ENCODE measurements at places on chromosomes 7 and 10.

DNA sequence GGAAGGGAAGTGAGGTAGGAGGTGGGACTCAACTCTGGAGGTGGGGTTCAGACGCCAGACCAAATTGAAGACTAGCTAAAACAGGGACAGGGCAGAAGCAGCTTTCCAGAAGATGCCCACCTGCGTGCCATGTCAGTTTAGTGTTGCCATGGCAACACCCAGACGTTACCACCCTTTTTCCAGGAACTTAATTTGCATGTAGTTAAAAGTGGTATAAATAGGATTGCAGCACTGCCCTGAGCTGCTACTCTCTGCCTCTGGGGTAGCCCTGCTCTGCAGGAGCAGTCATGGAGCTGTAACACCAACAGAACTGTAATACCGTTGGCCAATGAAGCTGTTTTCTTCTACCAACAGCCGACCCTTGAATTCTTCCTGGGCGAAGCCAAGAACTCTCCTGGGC lies 93.8 kb downstream of the PRKCQ start:
- DNase-seq: no peak

- DNase-seq: no peak
These were observed 17.0 kb downstream of the CNPY1 start for GRCh38 chr7:155529346-155529745.

- DNase-seq: no peak
These were observed 8.5 kb downstream of the NT5C2 start for GRCh38 chr10:103184615-103185014.

DNA sequence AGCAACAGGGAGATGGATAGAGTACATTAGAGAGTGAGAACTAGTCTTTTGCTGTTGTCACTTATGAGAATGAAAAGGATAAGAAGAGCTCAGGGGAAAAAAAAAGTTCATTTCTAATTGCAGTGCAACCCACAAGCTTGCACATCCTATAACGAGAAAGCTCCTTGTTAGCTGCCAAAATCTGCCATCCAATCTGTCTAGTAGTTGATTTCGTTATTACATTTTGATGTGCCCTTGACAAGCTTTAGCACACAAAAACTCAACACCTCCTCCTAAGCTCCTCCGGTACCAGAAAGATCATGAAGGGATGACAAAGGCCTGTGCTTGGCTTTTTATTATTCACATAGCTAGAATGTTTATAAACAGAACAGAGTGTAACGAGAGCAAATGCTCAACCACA lies 519.4 kb downstream of the SUGCT start:
- DNase-seq: no peak

DNA sequence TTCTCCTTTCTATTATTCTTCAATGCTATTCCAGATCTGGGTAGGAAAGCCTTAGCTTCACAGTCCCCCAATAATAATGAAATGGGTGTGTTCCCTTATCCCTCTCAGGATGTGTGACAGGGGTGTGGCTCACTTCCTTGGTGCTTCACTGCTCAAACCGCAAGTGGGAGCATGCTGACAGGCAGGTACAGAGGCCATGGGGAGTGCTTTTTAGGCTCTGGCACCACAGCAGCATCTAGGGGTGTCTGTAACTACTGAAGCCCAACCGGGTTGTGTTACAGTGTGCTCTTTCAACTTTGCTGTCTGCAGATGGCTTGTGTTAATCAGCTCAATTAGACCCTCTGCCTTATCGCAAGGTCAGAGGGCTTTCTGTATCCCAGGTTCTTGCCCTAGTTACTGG lies 79.4 kb upstream of the CYP2C9 start:
- no peak for DNase-seq
